Cerebellum (tissue), 4 donors: ENCODE measurements at places on chromosomes 6 and 20. TPM values are rescaled to one million over a fixed set of nuclear protein-coding genes. Genes with fewer than 3 reads are reported as not detected.
A peak's percentile ranks its signal among the peaks of the same experiment; 100 is the strongest.

The UNC5CL gene
- 0.64 TPM for total RNA-seq

The BMP7 gene
- 13.5 TPM for total RNA-seq

The HLA-DRA gene
- 3.6 TPM for total RNA-seq

The FIG4 gene
- total RNA-seq = 32.8 TPM

The SAMD10 gene
- 7.9 TPM for total RNA-seq

The SEMG1 gene
- not detected for total RNA-seq

The LZTS3 gene
- total RNA-seq = 20.1 TPM

The PDE10A gene
- 41.5 TPM for total RNA-seq

The RPS6KA2 gene
- 16.2 TPM for total RNA-seq

The FOXQ1 gene
- total RNA-seq = 2.4 TPM

The TMEM14C gene
- 39.8 TPM for total RNA-seq

The OPRL1 gene
- total RNA-seq = 9.5 TPM

DNA sequence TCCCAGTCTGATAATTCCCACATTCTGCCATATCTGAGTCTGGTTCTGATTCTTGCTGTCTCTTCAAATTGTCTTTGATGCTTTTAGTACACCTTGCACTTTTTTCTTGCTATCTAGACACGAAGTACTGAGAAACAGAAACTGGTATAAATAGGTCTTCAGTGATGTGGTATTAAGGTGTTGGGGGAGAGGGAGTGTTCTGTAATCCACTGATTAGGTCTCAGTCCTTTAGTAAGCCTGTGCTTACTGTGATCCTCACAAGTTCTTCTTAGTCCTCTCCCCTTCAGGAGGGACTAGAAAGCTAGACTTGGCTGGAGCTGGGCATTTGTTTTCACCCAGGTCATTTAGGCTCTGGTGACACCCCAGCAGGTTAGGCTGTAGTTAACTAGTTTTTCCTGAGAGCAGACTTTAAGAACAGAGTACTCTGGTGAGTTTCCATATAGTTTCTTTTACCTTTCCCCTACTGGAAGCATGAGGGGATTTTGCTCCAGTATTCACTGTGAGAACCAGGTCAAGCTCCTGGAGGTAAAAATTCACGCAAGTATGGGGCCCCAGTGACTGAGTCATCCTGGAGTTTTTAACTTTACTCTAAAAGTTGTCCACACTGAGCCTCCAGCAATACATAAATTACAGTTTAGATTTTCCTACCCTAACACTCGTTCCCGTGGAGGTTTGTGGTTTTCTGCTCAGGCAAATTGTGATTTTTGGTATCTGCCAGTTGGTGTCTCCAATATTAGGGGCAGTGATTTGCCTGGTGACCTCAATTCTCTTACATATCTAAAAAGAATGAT lies 154.6 kb downstream of the CDKAL1 start:
- DNase-seq = no peak

- DNase-seq = no peak
These were observed 609 bp downstream of the MYL9 start for GRCh38 chr20:36541768-36542488.

- DNase-seq = no peak
These were observed 15.0 kb upstream of the RSPO3 start for GRCh38 chr6:127103482-127103881.

- DNase-seq = peak; percentile 19
These were observed 83.3 kb downstream of the HIVEP2 start for GRCh38 chr6:142861711-142862110.

GRCh38 chr6:46174904-46175303 lies 4.1 kb upstream of the ENPP5 start:
- DNase-seq = no peak

DNA sequence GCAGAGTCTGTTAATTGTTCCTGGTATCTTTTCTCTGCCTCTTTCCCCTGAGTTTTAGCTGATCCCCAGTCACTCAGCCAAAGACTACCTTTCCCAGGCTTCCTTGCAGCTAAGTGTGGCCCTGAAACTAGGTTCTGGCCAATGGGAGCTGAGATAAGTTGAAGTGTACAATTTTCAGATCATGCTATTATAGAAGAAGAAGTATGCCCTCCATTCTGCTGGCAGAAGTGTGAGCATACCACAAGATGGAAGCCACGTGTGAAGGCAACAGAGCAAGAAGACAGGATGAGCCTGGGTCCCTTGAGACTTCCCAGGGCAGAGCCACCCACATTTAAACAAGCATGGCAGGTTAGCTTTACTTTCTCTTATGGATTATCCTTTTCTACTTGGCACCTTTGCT lies 273.2 kb downstream of the HIVEP2 start:
- DNase-seq = no peak

- no peak for DNase-seq
These were observed 93.7 kb upstream of the PMEPA1 start for GRCh38 chr20:57803508-57804005.

GRCh38 chr6:72461144-72461543 lies 160.7 kb upstream of the KCNQ5 start:
- DNase-seq = no peak

DNA sequence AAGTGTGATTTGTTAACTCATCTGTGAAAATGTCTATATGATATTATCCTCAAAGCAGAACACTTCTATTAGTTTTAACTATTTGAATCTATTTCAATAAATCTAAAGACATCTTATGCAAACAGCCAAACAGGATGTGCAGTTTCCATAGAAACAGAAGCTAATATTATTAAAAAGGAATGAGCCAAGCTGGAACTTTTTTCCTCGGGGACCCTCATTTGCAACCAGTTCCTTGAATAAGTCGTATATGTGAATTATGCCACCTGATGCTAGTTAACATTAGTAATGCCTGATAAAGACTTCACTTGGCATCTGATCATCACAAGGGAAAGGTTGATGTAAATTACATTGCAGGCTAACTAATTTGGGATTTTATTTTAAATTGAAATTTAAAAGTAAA lies 216.9 kb upstream of the SMLR1 start:
- DNase-seq = no peak

DNA sequence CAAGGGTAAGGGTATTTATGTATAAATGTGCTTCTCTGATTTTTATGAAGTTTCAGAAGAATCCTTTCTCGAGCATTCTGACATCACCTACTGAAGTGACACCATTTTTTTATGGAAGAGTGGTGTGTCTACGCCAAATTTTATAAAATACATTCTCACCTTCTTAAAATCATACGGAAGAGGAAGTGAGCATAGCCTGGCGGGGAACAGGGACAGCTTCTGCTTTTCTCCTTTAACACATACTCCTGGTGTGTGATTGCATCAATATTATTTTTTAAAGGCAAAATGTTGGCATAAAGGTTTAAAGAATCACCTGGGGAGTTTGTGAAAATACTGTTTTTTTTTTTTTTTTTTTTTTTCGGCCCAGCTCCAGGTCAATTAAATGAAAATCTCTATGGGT lies 733.6 kb upstream of the MAN1A1 start:
- DNase-seq = no peak

- no peak for DNase-seq
These were observed 401.5 kb upstream of the SASH1 start for GRCh38 chr6:147941143-147941542.

- peak; percentile 74 for DNase-seq
These were observed at the start of gene RIMS1 for GRCh38 chr6:71886184-71887005. Gene RIMS1, plus strand, starts transcription at chr6:71886550. Its CDS starts 474 bp downstream, at chr6:71887024.

DNA sequence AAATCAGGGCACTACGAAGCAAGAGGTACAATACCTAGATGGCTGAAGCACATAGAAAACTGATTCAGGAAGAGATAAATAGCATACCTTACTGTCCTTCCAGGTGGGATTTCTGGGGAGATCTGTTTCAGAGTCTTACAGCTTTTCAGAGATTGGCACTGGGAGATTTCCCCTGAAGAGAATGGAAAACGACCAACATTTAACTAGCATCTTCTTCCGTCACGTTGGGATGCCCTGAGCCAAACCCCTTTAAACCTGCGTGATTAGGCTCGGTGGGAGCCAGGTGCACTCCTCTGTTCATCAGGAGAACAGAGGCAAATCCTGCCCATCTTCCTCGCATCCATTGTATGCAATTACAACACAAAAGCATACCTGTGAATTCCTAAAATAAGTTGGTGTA lies 614.5 kb downstream of the HDGFL1 start:
- peak; percentile 38 for DNase-seq

DNA sequence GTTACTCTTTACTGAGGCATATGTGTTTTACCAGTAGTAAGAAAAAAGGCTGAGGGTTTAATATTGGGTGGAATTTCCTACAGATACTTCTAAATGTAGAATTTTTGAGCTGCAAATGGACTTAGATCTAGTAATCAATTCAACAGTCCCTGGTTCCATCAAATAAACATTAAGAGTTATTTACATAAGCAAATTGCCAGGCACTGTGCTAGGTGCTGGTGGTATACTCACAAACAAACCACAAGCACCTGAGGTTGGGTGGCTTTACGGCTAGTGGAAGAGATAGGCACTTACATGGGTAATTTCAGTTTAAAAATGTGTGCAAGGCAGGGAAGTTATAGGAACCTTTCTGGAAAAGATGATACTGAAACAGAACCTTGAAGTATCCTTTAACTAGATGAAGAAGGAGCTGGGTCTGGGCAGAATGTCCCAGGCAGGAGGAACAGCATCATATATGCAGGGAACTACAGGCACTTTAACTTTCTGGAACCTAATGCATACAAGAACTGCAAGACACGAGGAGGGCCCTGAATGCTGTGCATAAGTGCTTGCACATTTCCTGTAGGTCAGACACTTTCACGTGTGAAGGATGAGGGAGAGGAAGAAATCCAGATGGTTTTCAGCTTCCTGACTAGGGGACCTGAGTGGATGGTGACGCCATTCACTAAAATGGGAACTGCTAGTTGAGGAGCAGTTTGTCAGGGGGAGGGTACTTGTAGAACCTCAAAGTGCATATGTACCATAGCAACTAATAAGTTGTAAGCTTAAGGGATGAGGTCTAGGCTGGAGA lies 4.5 kb downstream of the CCN6 start:
- DNase-seq = no peak

GRCh38 chr20:37297066-37297736 lies 7.7 kb downstream of the MANBAL start:
- peak; percentile 50 for DNase-seq

DNA sequence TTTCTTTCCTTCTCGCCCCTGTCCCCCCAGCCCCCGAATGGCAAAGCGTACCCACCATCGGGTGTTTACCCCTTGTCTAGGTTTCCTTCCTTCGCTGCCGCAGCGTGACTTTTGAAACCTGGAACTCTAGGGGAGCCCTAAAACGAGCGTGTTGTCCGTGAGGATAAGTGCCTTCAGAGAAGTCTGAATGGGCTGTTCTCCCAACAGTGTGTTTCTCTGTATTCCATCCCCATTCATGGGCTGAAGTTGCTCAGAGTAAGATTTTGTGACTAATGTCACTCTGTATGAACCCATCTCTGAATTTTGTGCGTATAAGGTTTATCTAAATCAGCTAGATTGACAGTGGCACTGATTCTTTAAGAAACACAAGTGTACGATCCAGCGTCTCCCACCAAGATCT lies 949 bp downstream of the MACROD2 start:
- peak; percentile 21 for DNase-seq

- DNase-seq = no peak
These were observed 40.3 kb downstream of the STX11 start for GRCh38 chr6:144190593-144190992.

GRCh38 chr6:168709991-168710390 lies 269.0 kb downstream of the SMOC2 start:
- DNase-seq = no peak
